CD4-positive, alpha-beta T cell treated with Interleukin-10 for 1 hour (primary cell): ENCODE measurements at places on chromosomes 1 and 21.
A peak's percentile ranks its signal among the peaks of the same experiment; 100 is the strongest.

DNA sequence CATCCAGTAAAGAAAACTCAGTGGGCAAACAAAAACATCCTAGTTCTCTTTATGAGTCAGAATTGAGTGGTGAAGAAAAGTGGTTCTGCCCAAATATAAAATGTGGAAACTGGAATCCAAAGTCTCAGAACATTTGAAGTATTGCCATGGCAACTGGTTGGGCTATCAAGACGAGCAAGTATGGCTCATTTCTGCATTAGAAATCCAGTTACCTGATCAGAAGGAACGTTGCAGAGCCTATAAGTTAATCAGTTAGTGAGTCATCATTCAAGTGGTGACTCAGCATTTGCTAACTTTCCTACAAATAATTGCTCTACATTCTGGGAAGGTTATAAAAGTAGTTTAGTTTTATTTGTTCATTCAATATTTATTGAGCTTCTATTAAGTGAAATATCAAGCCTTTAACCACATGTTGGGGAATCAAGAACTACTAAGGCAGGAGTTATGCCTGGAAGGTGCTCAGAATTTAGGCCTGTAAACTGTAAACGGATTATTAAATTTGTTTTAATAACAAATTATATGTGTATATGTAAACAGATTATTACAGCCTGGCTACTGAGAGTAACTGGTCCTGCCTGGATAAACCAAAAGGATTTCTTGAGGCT is 104.3 kb downstream of the PAPPA2 start:
- DNase-seq: no peak

GRCh38 chr1:85374160-85374559 is 90.8 kb downstream of the DDAH1 start:
- DNase-seq: no peak

- DNase-seq: no peak
Observed at GRCh38 chr1:15206418-15207030, 40.5 kb upstream of the FHAD1 start.

DNA sequence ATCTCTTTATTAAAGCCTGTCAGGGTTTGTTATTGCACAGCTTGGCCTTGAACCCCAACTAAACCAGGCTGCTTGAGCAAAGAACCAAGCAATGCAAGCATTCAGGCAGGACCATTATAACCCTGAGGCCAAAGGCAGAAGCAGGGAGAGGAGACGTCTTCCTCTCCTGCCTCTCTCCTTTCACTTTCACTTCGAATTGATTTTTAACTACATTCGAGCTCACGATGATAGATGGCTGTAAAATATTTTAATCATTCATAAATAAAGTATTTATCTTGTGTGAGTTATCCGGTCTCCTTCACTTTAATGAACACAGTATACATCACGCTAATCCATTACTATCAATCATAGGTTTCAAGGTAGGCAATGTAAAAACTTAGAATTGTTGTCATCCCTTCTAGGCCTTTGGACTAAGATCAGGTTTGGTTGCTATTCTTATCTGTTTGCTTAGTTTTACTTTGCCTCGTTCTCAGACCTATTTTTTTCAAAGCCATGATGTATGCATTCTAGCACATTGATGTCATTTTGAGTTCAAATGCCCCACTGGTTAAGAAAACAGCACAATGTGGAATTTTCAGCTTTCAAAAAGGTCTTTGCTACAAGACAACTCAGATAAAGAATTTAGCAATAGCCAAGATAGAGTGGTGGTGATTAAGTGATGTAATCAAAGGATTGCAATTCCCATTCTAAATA is 480.2 kb upstream of the RUNX1 start:
- peak; percentile 44 for DNase-seq
